Caco-2 (cell line): ENCODE measurements at places on chromosomes 12 and 14.

- no peaks in the 10 kb centered on the region for H3K27me3 ChIP-seq
- H3K27ac ChIP-seq, result no peak overlapping the region
- no peaks in the 10 kb centered on the region; the same call in 1 of the 2 replicates for H3K36me3 ChIP-seq
Measured at GRCh38 chr12:64691795-64692583, 67.2 kb downstream of the GNS start.

- no peak overlapping the region for H3K27ac ChIP-seq
- peaks cover 45% of the 10 kb centered on the region for H3K4me1 ChIP-seq
- no peaks in the 10 kb centered on the region for H3K27me3 ChIP-seq
- no peaks in the 10 kb centered on the region for H3K36me3 ChIP-seq
Measured at GRCh38 chr12:81205416-81205815, 127.5 kb downstream of the ACSS3 start.

- H3K4me1 ChIP-seq, result peaks cover 43% of the 10 kb centered on the region
- no peak for DNase-seq
- H3K27ac ChIP-seq, result no peak overlapping the region
- H3K4me3 ChIP-seq, result no peak overlapping the region
- H3K27me3 ChIP-seq, result no peaks in the 10 kb centered on the region
- H3K36me3 ChIP-seq, result no peaks in the 10 kb centered on the region; the same call in 1 of the 2 replicates
Measured at GRCh38 chr12:120240495-120240833, 25.1 kb downstream of the PXN start.

DNA sequence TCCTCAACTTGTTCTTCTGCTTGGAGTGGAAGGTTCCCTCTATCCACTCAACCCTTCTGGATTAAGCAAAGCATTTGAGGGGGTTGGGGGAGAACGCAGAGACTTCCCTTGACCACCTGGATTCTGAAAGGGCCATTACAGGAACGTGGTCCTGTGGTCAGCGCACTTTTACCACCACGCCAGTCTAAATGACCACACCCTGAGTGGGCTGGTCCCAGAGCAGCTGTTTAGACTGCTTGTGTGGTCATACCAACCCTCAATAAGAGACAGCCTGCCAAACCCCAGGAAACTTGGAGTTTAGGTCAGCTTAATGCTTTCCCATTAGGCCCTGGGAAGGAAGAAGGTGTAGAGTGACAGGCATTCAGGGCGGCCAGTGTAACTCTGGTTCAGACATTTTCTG, 165.5 kb upstream of the ATP2B1 start:
- no peaks in the 10 kb centered on the region for H3K27me3 ChIP-seq
- H3K4me3 ChIP-seq, result no peak overlapping the region
- H3K36me3 ChIP-seq, result no peaks in the 10 kb centered on the region
- no peak for DNase-seq
- no peak overlapping the region for H3K27ac ChIP-seq
